ENCODE measurements at places on chromosomes 11 and 22.

DNA sequence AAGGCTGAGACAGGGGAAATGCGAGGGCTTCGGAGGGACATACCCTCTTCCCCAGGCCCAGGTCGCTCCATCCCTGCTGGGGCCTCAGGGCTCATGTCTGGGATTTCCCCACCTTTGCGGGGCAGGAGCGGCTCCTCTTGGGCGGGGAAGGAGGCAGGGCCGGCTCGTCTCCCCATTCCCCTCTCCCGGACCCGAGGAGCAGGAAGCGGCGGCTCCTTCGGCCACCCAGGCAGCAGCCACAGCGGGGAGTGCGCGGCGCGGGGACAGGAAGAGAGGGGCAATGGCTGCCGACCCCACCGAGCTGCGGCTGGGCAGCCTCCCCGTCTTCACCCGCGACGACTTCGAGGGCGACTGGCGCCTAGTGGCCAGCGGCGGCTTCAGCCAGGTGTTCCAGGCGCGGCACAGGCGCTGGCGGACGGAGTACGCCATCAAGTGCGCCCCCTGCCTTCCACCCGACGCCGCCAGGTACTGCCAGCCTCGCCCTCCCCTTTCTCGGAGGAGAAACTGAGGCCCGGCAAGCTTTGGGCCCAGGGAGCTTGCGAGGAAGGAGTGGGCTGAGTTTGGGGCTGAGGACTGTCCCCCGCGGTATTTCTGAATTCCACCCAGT is at the start of gene ANKK1:
Gene ANKK1, plus strand, starts transcription at position 175 of the 607 bp plus-strand sequence. Its CDS starts 106 bp downstream, at position 281.
- DNase-seq: no peak

- DNase-seq: peak; percentile 77
Measured at GRCh38 chr11:76190376-76190775, 15.9 kb downstream of the WNT11 start.

- no peak for DNase-seq
Measured at GRCh38 chr11:111035746-111036145, 209.8 kb upstream of the POU2AF2 start.

DNA sequence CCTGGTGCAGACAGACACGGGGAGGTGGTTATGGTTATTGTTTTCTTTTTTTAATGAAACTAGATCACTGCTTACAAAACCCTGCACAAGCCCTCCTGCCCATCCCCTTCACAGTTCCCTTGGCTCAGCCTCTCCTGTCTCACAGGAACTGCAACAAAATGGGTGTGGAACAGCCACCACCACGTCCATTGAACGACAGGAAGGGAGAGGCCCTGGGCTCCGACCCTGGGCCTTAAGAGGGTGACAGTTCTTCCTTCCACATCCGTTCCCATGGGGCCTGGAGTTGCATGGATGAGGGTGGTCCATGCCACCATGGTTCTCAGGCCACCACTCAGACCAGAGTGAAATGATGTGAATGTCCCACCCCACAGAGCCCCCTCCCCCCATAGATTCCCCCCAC is 15.7 kb downstream of the PRPF19 start:
- DNase-seq: no peak

DNA sequence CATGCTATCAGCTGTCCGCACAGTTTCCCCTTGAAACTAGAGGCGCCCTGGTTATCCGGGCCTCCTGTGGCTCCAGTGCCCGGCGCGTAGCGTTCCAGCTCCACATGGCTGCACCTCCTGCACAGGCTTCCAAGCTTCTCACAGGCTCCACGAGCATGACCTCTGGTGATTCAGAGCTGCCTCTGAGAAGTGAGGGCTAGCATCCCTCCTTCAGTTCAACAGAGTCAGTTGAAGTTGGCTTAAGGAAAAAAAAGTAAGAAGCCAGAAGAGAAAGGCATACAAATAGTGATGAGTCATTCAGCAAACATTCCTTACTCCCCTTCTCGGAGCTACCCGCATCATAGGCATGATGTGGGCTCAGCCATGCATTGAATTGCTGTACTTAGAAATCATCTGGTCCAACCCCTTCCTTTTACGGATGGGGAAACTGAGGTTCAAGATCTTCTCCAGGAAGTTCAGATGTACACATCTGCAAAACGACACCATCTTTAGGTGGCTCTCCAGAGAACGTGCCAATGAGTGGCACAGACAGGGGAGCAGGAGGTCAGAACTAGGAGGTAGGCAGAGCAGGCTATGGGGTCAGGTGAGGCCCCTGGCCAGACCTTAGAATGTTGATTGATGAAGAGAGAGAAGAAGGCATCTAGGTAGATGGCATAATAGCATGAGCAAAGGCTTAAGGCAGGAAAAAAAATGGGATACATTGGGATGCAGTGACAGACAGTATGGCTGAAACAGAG is 216.3 kb upstream of the TBCEL start:
- DNase-seq: peak; percentile 67

GRCh38 chr11:9490376-9490775 is 29.6 kb downstream of the ZNF143 start:
- no peak for DNase-seq

GRCh38 chr22:19874307-19875060 is 19.8 kb upstream of the GNB1L start:
- DNase-seq: no peak

- DNase-seq: no peak
Measured at GRCh38 chr22:20607157-20607907, 99.9 kb downstream of the MED15 start.

- no peak for DNase-seq
Measured at GRCh38 chr22:31504282-31504681, 7.9 kb downstream of the SFI1 start.

- no peak for DNase-seq
Measured at GRCh38 chr11:130775306-130776060, 140.8 kb downstream of the SNX19 start.

DNA sequence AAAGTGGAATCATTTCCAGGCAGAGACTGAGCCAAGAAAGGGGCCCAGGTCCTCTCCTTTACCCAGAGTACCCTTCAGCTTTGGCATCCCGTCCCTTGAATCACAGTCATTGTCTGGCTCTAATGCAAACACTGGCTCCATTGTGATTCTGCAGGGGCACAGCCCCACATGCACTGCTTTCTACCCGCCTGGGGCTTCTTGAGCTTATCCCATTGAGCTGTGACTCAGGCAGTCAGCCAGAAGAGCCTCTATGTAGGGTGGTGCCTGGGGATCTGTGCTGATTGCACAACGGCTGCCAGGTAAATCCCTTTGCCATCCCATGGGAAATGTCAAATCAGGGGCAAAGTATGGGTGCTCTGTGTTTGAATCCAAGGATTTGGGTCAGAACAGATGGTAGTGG is 88.9 kb downstream of the RASSF10 start:
- DNase-seq: no peak

- no peak for DNase-seq
Measured at GRCh38 chr11:92789761-92790160, 179.7 kb upstream of the MTNR1B start.

DNA sequence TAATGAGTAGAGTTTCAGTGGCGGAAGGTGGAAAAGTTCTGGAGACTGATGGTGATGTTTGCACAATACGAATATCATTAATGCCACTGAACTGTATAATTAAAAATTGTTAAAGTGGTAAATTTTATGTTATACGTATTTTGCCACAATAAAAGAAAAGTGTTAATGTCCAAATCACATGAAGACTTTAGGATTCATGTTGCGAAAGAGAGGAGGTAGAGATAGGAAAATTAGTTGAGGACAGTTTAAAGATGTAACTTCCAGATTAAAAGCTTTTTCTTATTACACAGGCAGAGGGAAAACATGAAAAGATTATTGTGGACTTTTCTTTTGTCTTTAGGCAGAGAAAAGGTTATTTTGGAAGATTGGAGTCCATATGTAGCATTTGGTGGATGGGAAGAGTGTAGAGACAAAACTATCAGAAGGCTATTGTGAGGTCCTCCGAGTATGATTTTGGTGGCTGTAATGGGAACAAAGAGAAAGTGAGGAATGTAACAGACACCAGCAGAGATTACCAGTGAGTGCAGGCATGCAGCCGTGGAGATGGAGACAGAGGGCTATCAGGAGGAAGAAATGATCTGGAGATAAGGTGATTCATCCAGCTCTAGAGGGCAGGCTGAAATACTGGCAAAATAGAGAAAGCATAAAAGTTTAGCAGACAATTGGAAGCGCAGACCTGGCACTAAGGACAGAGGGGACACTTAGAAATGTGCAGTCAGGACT is 12.5 kb downstream of the VPS26B start:
- DNase-seq: no peak

DNA sequence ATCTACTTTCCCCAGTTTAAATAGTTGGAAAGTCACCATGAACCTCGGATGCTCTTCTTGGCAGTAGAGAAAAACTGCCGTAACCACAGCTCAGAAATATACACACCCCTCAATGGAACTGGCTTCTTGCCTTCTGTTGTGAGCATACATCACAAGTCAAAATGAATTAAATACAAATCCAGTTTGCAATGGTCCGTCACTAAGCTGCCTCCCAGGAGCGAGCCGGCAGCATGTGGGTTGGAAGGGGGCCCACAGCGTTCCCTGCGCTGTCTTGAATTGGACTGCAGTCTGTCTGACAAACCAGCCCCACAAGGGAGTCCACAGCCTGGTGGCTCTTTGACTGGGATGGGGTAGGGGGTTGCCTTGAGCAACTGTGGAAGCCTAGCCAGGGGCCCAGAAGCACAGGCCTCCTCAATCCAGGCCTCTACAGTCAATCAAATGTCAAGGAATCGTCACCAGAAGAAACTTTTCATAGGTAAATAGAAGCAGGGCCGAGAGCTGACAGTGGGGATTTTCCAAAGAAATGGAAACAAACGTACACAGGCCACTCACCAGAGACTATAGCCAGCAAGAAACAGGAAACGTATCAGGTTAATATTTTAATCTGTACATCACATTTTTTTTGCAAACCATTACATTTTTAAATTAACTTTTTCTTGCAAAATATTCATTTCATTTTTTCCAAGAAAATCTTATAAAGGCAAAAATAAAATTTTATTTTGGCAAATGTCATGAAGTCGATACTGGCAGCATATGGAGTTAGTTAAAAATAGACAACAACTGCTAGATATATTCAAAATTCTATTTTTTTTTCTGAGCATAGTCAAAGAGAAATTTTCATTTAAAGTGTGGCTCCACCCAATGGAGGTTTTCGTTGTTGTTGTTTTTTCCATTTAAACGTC is 38.5 kb downstream of the C11orf58 start:
- DNase-seq: peak; percentile 80

GRCh38 chr11:12119502-12119901 is 9.1 kb downstream of the MICAL2 start:
- DNase-seq: no peak

GRCh38 chr11:125455851-125456250 is 40.2 kb downstream of the FEZ1 start:
- no peak for DNase-seq

DNA sequence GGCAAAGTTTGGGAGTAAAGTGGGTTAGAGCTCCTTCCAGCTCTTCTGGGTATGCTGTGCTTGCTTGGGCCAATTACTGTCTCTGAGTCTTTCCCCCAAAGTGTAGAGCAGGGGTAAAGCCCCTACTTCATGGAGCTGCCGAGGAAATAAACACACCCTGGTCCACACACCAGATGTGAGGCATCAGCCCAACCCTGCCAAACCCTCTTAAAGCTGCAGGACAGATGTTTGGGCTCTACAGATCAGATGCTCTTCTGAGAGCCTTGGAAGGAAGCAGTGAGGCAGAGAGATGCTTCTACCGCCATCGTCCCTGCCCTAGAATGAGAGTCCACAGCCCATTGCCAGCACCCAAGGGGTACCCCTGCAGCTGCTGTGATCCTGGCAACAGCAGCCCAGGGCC is 64.7 kb downstream of the ELFN2 start:
- DNase-seq: no peak

DNA sequence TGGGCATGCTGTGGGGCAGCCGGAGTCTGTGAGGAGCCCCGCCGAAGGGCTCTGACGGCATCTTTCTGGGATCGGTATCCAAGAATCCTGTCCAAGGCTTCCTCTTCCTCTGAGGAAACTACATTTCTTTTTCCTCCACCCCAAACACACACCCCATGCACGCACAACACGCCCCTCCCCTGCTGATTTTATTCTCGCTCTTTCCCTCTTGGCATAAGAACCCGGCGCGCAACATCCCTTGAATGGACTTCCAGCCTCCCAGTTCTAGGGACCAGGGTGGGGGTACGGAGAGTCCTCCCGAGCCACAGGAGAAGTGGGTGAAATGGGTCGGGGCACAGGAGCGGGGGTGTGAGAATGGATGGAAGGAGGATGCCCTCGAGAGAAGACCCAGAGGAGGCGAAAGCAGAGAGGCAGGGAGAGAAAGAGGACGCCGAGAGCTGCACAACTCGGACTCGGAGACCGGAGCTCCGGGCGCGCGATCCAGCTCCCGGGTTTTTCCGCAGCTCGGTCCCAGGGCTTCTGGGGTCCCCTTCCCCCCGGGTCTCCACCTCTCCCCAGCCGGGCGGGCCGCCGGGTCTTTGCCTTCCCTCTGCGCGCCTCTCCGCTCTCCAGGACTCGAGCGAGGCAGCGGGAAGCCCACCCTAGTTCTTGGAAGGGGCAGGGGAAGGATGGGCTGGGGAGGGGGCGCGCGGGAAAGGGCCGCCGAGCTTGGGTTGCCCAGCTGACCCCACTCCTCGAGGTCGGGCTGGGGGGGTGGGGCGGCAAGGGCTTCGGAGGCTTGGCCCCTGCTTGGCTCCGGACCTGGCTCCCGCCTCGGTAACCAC is 1.5 kb upstream of the LARGE1 start:
- DNase-seq: no peak

- DNase-seq: no peak
Measured at GRCh38 chr11:44623341-44623730, 57.9 kb downstream of the CD82 start.

DNA sequence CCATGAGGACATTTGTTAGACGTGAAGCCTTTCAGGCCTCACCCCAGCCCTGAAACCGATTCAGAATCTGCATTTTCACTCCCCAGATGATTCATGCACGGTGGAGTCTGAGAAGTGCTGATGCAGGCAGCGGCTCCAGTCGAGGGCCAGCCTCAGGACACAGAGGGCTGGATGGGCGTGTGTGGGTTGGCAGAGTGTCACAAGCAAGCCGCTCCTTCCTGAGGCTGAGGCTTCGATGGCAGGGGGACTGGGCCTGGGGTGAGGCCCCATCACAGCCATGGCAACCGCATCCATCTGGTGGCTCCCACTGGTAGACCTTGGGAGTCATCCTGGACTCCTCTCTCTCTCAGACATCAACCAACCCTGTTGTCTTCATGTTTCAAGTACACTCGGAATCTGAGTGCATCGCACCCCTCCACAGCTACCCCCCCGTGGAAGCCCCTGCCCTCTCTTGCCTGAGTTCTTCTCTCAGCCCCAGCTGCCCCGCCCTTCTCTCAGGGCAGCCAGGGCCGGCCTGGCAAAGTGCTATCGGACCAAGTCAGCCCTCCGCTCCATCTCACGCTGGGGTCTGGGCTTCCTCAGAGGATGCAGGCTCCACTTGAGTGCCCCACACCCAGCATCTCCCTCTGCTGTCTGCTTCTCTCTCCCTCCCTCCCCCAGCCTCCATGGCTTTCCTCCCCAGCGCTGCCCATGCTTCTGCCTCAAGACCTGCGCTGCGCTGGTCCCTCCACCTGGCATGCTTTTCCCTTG is 10.6 kb downstream of the KCNC1 start:
- no peak for DNase-seq

DNA sequence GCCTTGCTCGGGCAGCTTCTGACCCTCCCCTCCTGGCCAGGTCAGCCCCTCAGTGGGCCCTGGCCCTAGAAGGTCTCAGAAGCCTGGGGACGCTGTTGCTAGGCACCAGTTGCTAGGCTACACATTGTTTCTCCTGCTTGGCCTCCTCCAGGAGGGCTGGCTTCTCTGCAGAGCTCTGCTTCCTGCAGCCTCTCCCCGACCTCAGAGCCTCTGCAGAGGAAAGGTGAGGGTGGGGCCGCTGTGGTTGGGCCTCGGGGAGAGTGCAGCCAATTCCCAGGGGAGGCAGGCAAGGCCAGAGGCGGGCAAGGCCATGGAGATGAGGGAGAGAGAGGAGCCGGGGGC is 27.6 kb upstream of the LRRC10B start:
- no peak for DNase-seq

- DNase-seq: no peak
Measured at GRCh38 chr11:2587132-2587930, 112.5 kb downstream of the KCNQ1OT1 start.

- no peak for DNase-seq
Measured at GRCh38 chr11:46036969-46037368, 84.3 kb downstream of the PHF21A start.

All from fibroblast of skin of left biceps (primary cell).